ENCODE measurements at places on chromosomes 2 and 18.

GRCh38 chr2:160308915-160309314 is 108.8 kb upstream of the ITGB6 start:
- no peak for DNase-seq

DNA sequence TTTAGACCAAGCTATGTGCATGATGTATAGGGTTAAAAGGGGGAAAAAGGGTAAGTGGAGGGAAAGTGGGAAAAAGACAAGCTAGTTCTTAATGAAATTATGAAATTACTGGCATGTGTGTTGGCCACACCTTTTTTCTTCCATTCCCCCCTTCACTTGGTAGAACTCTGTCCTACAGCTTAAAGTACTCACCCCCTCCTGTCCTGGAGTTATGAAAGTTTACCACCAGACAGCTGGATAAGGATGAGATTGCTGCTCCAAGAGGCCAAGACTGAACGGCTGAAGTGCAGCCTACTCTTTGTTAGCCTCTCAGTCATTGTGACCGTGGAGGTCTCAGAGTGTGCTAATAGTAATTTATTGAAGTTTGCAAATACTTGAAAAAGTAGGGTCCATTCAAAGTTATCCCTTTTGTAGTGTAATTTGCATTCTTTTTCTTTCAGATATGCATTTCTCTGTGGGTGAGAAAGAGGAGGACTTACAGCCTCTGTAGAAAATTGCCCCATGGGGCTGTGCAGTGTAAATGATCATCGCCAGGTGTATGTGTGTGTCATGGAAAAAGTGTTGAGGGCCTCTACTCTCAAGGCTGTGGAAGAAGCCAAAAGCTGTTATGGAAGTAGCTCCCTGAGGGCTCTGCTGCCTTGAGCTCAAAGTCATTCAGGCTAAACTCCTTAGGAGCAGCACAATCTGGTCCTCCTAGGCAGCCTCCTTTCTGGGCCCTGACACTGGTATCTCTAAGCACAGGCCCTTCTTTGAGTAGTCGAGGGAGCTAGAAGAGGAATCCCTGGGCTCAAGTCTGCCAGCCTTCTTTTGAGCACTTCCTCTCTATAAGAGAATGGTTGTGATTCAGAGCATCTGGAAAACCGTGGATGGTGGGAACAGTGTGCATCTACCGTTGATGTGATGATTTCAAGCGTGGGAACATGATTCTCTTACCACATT is 46.2 kb downstream of the LHCGR start:
- DNase-seq, result no peak

DNA sequence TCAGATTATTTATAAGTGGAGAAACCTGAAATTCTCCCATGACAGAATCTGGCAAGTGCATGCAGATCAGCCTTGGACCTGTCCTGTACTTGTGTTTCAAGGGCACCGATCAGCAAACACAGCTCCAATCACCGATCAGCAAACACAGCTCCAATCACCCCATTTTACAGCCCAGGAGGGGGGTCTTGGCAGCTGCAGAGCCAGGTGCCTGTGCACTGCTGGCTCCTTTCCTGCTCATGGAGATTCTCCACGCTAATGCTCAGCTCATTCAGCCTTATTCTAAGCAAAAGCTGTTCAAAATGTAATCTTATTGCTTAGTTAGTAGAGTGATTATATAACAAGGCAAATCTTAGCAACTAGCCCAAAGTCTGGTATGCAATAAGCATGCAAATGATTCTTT is 623.1 kb upstream of the HS6ST1 start:
- DNase-seq, result no peak

- no peak for DNase-seq
These were observed 2045.9 kb upstream of the CELF4 start for GRCh38 chr18:39611381-39612100.

- DNase-seq, result no peak
These were observed 37.9 kb downstream of the GCA start for GRCh38 chr2:162381851-162382250.

- no peak for DNase-seq
These were observed 712.0 kb upstream of the NXPH2 start for GRCh38 chr2:139492131-139492680.

GRCh38 chr2:231726276-231726675 is 18.0 kb downstream of the PTMA start:
- no peak for DNase-seq

DNA sequence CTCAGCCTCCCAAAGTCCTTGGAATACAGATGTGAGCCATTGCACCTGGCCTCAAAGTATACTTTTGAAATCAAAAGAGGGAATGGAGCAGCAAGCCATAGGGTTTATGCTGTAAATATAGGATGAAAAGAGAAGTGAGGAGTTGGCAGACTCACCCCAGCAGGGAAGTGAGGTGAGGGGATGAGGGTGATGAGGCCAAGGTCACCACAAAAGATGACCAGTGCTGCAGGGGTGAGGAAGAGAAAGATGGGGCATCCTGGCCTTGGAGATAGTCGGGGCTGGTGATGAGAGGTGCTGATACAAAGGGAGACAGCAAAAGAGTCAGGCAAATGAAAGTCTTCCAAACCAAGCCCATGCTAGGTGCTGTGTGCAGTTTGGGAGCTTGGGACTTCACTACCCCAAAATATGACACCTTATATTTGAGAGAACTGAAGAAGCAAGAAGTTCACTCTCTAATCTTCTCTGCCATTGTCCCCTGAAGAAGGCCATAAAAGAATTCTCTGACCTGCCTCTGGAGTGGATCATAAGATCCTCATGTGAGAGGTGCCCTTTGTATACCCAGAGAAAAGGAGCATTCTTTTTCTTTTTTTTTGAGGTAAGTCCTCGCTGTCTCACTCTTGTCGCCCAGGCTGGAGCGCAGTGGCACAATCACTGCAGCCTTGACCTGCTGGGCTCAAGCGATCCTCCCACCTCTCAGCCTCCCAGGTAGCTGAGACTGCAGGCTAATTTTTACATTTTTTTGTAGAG is 31.0 kb downstream of the TGIF1 start:
- DNase-seq, result no peak

DNA sequence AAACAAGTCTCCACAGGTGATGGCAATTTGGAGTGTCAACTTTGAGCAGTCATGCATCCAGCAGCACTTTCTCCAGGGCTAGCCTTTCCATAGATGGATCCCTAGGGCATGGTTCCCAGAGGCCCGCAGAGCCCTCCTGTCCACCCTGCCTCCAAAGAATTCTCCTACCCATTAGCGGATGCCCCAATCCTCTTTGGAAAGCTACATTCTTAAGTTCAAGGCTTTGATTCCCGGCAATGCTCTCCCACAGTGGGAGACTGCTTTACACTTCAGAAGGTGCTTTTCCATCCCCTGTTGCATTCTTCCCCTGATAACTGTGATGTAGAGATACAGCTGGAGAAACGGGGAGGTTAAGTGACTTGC is 61.3 kb downstream of the ACAA2 start:
- no peak for DNase-seq

- no peak for DNase-seq
These were observed 82.8 kb upstream of the CCBE1 start for GRCh38 chr18:59779979-59780378.

- DNase-seq, result no peak
These were observed 33.5 kb upstream of the REL start for GRCh38 chr2:60847854-60848253.

- no peak for DNase-seq
These were observed 33.4 kb downstream of the MYCN start for GRCh38 chr2:15973481-15974401.

DNA sequence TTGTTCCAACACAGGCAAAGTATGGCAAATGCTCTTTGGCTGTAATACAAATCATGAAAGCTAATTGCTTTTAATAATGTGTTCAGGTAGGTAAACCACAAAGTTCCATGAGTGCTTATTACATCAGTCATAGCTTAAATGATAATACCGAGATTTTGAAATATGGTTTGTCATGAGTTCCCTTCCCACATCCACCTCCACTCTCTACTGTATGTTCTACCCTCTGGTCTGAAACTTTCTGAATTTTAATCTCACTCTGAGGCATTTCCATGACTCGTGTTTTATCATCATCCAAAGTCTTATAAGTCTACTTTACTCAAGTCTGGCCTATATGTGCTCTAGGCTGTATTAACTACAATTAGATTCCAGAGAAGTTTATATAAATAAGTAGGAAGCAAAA is 354.8 kb downstream of the AKAIN1 start:
- no peak for DNase-seq

GRCh38 chr2:41066168-41066567 is 614.3 kb upstream of the SLC8A1 start:
- no peak for DNase-seq

GRCh38 chr18:22063102-22063501 is 106.3 kb upstream of the GATA6 start:
- no peak for DNase-seq

GRCh38 chr2:207412787-207413310 is 116.9 kb upstream of the CREB1 start:
- no peak for DNase-seq

- no peak for DNase-seq
These were observed 36.9 kb upstream of the TTR start for GRCh38 chr18:31554776-31555175.

- peak; percentile 43 for DNase-seq
These were observed 51.5 kb upstream of the DCC start for GRCh38 chr18:52288403-52289004.

GRCh38 chr2:49080681-49081080 is 73.6 kb downstream of the FSHR start:
- DNase-seq, result no peak

GRCh38 chr2:46010925-46011490 is 286.2 kb upstream of the EPAS1 start:
- DNase-seq, result no peak

DNA sequence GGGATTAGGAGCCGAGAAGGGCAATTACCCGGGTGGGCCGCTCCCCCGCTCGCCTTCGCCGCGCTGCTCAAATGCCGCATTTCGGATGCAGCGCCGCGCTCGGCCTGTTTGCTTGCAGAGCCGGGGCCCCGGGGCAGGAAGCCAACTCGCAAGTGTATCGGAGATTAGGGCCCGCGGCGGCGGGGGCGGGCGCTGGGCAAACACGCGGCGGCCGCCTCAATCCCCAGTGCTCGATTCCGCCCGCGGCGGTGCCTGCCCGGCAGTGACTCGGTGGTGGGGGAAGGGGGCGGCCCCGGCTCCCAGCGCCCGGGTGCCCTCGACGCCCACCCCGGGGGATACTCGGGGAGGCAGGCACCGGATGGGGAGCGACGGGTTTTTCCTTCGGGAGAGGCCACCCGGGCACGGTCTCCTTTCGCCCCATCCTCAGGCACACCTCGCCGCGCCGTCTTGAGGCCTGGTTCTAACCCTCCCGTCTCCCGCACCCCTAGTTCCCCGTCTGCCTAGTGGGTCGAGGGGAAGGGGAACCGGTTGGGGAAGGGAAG is 26.6 kb upstream of the NOTO start:
- peak; percentile 81 for DNase-seq

DNA sequence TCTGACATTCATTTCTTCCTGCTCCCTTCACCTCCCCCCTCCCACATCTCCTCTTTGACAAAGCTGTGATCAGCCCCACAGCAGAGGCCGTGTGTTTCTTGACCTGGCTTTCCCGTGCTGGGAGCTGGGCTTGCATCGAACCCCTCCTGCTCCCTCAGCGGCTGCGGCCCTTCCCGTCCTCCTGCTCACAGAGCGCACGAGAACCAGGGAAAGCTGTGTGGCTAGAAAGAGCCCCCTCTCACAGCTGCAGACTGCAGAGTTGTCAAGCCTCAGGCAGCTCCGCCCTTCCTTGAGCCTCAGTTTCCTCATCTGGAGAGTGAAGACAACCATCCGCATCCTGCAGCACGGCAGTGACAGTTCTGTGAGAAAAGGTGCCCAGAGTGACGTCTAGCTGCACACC is 65.7 kb upstream of the GLI2 start:
- no peak for DNase-seq

GRCh38 chr2:219314804-219315468 is 5.7 kb upstream of the PTPRN start:
- no peak for DNase-seq

DNA sequence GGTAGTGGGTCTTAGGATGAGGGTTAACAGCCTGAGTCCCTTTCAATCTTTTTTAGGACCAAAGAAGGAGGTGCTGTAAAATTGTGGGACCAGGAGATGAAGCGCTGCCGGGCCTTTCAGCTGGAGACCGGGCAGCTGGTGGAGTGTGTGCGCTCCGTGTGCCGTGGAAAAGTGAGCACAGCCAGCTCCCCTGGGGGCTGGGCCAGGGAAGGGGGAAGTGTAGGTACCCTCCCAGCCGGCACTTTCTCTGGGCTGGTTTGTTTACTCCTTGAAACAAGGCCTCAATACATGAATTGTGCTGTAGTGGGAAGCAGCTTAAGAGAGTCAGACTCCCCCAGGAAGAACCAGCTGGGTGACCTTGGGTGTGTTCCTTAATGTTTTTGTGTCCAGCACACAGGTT is 90.1 kb downstream of the RTN4 start:
- no peak for DNase-seq

DNA sequence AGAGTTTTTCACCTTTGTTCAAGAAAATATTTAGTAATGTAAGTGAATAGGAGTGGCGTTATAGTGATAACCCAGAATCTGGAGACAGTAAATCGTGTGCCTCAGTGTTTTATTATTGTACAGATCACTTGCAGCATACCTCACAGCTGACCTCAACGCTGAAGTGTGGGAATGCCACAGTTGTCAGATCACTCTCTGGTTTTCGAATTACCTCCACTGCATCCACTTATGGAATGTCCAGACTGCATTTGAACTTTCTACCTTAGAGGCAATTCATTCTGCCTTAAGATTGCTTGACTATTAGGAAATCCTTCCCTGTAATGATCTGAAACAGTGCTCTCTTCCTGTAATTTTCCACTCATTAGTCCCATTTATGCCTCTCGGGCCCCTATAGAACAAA is 164.5 kb upstream of the ALPP start:
- DNase-seq, result no peak

- DNase-seq, result no peak
These were observed 85.0 kb downstream of the VSNL1 start for GRCh38 chr2:17625446-17625845.

DNA sequence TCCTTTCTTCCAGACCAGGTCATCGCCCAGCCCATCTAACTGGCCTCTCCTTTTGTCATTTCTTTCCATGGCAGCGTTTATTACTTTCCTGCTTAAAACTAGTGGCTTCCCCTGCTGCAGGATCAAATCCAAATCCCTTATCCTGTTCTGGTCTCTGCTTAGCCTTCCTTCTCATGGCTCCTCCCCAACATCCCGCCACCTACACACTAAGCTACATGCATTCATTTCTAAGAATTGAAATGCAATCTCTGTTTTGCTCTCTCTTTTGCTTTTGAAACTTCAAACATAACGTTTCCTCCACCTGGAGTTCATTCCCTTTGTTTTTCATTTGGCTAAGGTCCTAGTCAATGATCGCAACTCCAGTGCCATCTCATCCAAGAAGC is 18.0 kb upstream of the DPP4 start:
- no peak for DNase-seq

DNA sequence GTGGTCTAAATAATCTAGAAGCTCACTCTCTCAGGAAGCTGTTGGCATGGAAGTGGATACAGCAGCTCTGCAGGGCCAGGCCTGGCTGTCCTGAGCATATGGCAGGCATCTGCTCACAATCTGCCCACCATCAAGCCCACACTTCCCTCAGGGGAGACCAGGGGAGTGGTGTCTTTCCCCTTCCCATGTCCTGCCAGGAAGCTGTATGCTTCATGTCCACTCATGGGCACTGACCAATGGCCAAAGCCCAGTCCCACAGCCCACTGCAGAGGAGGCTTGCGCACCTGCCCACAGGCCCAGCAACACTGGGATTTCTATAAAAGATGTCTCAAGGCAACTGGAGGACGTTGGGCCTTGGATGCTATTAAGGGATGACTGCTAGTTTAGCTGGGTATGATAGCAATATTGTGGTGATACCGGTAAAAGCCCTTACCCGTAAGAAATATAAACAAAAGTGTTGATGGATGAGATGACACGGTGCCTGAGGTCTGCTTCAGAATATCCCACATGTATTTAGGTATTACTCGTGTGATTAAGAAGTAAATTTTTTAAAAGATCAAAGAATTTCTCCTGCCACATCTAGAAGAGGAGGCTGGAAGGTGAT is 106.7 kb upstream of the CTDP1 start:
- no peak for DNase-seq
